ENCODE measurements at places on chromosomes 7 and 10. TPM values are rescaled to one million over a fixed set of nuclear protein-coding genes. Genes with fewer than 3 reads are reported as not detected.

The SPDYE8 gene
- 0.27 TPM for polyA plus RNA-seq

The ANKRD7 gene
- polyA plus RNA-seq: 0.45 TPM

The NPSR1 gene
- polyA plus RNA-seq: 0.16 TPM

The IGFBP3 gene
- 115 TPM for polyA plus RNA-seq

The NUPR2 gene
- polyA plus RNA-seq: 1.4 TPM

The MPP7 gene
- 16.2 TPM for polyA plus RNA-seq

The MGAM2 gene
- polyA plus RNA-seq: 53.8 TPM

DNA sequence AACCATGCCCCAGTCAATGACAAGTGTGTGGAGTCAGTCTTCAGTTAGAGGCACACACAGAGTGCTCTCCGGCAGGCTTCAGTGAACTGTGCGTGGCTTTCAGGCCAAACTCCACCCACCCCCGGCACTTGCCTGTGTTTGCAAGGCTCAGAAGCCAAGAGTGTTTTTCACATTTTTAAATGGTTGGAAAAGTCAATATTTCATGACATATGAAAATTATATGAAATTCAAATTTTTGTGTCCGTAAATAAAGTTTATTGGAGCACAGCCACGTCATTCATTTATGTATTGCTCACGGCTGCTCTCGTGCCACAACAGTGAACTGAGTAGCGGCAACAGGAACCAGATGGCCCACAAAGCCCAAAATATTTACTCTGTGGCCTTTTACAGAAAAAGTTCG lies 104.7 kb downstream of the SFMBT2 start:
- H3K36me3 ChIP-seq: no peaks in the 10 kb centered on the region
- no peak for DNase-seq
- H3K4me3 ChIP-seq: no peak overlapping the region
- H3K4me1 ChIP-seq: no peaks in the 10 kb centered on the region
- H3K27ac ChIP-seq: no peak overlapping the region
